Stimulated activated CD4-positive, alpha-beta T cell treated with anti-CD3 and anti-CD28 coated beads, Interleukin-4, amount 100 ng/mL, for 4 hours (primary cell): ENCODE measurements at places on chromosomes 6 and 20.

DNA sequence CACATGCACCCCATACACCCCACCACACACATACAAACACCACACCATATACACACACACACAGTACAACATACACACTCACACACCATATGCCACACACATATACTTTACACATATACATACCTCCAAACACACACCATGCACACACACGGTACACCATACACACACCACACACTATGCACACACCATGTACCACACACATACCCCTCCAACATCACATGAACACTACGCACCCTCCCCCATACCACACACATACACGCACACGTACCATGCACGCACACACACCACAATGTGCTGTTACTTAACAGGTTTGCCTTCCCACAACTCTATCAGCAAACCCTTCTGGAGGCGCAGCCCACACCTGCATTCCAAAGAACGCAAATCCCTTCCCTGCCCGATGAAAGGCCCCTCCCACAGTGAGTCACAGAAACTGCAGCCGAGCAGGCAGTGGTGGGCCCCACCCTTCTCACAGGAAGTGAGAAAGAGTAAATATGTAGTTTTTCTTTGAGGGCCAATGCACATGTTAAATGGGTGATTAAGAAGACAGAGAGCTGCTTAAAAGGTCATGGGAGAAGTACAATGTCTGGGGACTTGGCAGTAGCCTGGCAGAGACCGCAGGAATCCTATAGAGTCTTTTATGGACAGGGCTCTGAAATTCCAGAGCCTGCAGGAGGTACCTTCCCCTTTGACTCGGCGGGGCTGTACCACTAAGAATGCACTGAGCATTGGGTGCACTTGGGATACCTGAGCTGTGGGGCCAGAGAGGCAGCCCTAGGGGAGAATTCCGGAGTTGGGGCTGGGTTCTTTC, 34.1 kb upstream of the EZR start:
- peak; percentile 89 for DNase-seq

GRCh38 chr6:12327391-12327790, 37.2 kb downstream of the EDN1 start:
- DNase-seq, result no peak

GRCh38 chr20:16415071-16416053, 157.9 kb downstream of the KIF16B start:
- DNase-seq, result no peak

GRCh38 chr6:169857343-169858292, 106.2 kb downstream of the ERMARD start:
- no peak for DNase-seq

DNA sequence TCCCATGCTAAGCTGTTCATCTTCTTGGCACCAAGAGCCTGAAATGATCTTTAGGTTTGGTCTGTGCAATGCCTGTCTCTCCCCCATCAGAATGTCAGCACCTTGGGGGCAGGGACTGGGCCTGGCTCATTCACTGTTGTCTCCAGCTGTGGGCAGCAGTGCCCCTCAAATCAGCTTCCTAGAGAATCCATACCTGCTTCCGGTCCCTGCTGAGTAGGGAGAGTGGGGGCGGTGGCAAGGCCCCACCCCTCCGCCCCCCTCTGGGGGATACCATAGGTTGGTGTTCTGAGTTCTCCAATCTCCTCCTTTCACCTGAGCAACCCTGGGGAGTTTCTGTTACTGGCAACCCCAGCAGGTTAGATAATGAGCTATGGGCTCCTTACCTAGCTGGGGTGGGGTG, 19.2 kb upstream of the SPDEF start:
- DNase-seq, result no peak

GRCh38 chr6:164756142-164756541, 553.3 kb downstream of the C6orf118 start:
- no peak for DNase-seq

DNA sequence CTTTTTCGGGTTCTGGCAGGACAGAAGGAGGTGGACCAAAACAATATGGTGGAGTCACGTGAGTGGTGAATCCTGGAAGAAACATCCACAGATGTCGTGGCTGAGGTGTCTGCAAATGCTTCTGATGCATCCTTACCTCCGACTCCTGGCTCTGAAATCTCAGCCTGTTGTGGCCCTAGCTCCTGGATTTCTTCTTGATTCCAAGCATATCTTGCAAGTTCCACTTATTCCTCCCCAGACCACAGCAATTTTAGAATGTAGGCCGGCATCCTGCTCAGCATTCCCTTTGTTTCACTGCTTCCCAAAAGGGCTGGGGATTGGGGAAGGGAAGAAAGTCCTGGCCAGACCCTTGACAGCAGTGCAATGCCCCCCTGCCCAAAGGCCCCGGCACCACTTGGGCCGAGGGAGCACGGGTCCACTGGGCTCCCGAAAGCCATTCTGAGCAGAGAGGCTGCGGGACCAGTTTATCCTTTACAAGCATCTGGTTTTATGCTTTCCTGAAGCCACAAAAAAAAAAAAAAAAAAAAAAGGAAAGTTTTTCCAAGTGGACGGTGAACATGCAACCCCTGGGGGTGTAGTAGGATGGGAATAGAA, 200.9 kb upstream of the RNF24 start:
- no peak for DNase-seq

DNA sequence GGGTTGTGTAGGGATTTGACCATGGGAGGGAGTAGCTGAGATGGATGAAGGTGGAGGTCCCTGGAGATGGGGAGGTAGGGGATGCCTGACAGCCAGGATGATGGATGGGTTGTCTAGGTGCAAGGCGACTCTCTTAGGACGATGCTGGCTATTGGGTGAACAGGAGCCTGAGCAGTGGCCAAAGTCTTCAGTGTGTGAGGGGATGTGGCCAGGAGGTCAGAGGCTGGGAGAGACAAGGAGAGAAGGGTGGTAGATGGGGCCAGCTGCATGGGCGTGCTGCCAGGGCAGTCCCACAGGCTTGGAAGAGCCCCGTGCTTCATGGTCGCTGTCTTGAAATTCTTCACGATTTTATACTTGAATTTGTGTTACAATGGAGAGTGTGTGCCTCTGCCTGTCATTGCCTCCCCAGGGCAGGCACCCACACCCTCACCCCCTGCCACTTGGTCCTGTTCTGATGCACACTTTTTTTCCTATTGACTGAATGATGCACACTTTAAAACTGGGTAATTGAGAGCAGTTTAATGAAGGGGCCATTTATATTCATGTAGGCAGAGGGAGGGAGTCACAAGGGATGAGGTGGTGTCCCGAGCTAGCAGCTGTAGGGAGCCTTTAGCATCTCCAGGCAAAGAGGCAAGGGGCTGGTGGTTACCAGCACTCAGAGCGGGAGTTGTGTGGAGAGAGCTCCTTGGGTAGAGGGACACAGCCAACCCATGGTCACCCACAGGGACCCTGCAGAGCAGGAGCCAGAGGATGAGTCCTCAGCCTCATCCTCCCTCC, 120.7 kb downstream of the DHX35 start:
- DNase-seq, result no peak

GRCh38 chr20:33770005-33770404, 38.2 kb downstream of the ZNF341 start:
- DNase-seq, result no peak

- DNase-seq, result no peak
These were observed 169.5 kb downstream of the OTOR start for GRCh38 chr20:16917636-16918035.

GRCh38 chr20:22842793-22843192, 192.3 kb upstream of the SSTR4 start:
- DNase-seq, result no peak

- peak; percentile 5 for DNase-seq
These were observed 3.9 kb upstream of the SIGLEC1 start for GRCh38 chr20:3716195-3716834.

DNA sequence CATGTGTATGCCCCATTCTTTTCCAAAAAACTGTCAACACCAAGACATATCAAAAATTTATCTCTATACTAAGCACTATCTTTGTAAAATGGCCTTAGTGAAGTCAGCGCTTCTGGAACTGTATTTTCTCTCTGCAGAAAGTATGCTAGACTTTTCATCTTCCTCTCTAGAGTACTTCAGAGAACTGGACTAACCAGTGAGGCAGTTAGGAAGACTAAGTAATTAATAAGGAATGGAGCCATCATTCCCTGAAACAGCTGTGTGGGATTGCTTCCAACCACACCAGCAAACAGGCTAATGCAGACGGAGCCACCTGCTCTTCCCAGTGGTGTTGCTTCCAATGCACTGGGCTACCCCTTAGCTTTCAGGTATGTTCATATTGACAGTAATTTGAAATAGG, 169.1 kb upstream of the FUT9 start:
- DNase-seq, result no peak

DNA sequence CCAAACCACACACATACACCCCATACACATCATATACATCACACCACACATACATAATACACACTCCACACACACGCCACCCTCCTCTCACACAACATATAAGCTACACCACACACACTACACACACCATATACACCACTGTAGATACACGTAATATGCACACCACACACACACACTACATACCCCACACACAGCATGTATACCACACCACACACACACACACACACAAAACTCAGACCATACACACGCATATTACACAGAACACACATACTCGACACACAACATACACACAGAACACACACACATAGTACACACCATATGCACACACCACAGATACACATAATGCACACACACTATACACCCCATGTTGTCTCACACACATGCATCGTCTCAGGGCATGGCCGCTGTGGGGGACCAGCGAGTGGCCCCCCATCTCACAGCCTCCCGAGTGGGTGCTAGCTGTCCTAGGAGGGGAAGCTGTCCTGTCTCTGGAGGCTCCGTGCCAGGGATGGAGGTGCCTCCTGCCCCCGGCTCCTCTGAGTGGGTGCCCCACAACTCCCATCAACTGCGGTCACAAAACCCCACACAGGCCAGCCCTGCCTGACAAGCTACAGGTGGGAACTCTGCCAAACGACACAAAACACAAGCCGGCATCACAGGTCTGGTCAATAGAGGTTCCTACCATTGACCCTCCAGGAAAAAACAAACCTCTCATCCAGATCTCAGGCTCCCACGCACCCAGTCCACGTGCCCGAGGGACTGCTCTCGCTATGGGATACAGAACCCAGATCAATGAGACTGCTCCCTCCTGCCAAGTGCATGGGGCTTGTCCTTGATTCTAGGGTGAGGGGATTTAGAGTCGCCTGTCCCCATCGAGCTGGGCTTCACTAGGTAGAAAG, 49.1 kb downstream of the DACT2 start:
- DNase-seq, result no peak

DNA sequence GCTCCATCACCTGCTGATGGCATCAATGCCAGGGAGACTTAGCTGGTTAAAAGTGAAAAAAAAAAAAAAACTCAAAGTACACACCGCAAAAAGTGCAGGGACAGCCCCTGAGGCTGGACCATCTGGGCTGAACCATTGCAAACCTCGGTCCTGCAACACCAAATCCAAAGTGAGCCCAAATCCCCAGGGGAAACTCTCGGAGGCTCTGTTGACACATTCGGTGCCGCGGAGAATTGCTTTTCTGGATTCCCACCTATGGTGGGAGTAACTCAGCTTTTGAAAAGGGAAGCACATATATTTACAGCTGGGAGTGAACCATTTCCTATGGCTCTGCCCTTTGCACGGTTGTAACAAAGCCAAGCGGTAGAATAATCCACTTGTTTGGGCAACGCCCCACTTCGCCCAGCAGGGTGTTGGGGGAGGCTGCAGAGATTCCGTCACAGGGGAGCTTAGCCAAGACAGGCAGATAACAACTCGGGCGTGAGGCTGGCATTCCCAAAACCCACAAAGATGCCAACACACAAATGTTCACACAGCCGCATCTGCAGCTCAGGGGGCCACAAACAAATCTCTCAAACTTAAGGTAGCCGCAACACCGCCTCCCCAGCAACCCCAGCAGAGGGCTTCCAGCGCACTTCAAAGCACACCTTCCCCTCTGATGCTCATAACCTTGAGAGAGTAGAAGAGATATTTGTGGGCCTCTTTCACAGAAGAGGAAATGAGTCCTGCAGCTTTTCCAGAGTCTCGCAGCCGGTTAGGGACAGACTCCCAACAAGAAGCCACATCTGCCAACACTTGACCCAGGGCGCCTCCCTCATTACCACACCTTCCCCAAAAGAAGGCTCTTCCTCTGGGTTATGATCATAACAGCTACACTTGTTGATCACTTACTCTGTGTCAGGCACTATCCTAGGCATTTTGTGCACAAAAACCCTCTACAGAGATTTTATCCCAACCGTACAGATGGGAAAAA, 11.4 kb downstream of the ZC3H12D start:
- DNase-seq, result no peak

DNA sequence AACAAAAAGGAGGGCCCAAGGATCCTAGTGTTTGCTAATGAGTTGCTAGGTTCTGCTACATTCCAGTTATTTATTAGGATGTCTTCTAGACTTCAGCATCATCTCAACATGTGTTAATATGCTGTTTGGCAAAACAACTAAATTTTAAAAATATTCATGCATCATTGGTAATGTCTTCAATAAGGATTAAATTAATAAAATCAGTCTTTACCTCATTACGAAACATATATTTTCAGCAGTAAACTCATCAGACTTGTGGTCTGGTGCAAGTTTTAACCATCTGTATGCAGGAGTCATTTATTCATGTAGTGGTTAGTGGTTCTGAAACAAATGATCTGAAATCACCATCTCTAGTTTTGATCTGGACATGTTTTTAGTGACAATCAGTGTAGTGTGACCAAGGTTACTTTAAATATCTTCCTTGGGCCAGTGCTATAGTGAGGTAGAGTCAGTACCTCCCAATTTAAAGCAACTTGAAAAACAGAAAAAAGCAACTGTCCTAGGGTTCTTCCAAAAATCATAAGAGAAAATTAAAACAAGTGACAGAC, 85.0 kb upstream of the KCNK16 start:
- no peak for DNase-seq

DNA sequence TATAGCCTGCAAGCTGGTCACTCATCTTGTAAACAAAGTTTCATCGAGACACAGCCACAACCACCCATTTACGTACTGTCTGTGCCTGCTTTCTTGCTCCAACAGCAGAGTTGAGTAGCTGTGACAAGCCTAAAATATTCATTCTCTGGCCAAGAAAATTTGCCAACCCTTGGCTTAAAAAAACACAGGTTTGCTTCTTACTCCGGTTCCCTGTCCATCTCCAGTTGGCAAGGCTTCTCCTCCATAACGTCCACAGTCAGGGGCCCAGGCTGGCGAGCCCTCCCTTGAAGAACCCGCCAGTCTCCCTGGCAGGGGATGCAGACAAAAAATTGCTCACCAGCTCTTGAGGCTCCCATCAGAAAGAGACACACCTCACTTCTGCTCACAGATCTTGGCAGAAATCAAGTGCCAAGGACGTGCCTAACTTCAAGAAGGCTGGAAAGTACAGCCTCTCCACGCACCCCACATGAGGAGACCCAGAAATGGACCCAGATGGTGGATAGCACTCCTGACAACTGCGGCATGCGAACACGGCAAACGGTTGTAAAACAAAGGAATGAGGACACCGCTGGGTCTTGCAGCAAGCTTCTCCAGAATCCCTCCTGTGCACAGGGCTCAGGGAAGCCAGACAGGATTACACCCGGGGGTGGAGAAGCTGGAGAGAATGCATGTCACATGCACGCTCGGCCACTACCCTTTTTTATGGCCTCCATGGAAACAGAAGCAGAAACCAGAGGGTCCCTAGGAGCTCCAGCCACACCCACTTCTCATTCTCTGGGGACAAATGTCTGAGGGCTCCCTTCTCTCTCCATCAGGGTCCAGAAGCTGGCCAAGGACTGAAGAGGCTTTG, 59.8 kb upstream of the SIRPA start:
- DNase-seq, result no peak

- DNase-seq, result no peak
These were observed 241.5 kb downstream of the NRN1 start for GRCh38 chr6:5765141-5765760.

GRCh38 chr6:81049425-81050042, 702.9 kb downstream of the TENT5A start:
- no peak for DNase-seq
